ENCODE measurements at places on chromosomes 12 and 14.

DNA sequence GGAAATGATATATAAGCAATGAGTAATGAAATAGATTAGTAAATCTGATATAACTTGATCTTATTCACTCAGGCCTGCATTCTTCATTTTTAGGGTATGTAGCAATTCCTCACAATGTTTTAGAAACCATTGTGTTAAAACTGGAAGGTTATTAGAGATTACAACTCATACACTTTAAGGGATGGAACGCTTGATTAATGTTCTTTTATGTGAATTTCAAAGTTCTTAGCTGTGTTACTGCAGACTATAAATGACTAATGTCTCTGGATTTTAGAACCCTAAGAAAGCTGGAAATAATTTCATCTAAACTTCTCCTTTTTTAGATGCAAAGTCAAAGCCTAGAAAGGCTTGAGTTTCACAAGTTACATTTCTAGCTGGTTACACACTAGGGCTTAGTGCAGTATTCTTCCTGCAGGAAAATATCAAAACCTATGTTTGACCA lies 148.2 kb upstream of the CLEC14A start:
- no peaks in the 10 kb centered on the region for H3K27me3 ChIP-seq
- DNase-seq = no peak
- no peaks in the 10 kb centered on the region for H3K4me1 ChIP-seq
- no peak overlapping the region for H3K27ac ChIP-seq

- H3K27me3 ChIP-seq = no peaks in the 10 kb centered on the region
- H3K36me3 ChIP-seq = peaks cover 18% of the 10 kb centered on the region
- no peak overlapping the region for H3K4me3 ChIP-seq
- peaks cover 93% of the 10 kb centered on the region for H3K4me1 ChIP-seq
- H3K27ac ChIP-seq = no peak overlapping the region
These were observed 24.9 kb downstream of the CCDC88C start for GRCh38 chr14:91392623-91393303.

DNA sequence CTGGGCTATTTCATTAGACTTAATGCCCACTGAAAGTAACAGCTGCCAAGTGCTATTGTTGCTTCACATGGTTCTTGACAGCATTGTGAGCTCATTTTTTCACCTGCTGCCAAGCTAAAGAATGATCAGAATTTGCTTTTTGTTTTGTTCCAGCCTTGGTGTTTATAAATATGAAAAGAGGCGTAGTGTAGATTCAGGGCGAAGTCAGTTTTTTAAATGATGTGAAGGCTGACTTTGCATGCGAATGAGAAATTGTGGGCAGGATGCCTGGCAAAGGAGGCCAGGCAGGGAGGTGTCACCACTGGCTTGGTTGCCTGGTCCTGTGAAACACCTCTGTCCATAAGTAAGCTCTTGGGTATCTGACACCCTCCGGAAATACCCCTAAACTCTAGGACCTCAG lies 93.3 kb upstream of the NAP1L1 start:
- H3K27ac ChIP-seq = no peak overlapping the region
- peaks cover 3% of the 10 kb centered on the region for H3K27me3 ChIP-seq
- no peak overlapping the region for H3K4me3 ChIP-seq

- H3K27me3 ChIP-seq = no peaks in the 10 kb centered on the region
- H3K4me3 ChIP-seq = no peak overlapping the region
- no peak for DNase-seq
- no peak overlapping the region for H3K27ac ChIP-seq
These were observed 253.9 kb downstream of the FOXN3 start for GRCh38 chr14:89163031-89163636.

DNA sequence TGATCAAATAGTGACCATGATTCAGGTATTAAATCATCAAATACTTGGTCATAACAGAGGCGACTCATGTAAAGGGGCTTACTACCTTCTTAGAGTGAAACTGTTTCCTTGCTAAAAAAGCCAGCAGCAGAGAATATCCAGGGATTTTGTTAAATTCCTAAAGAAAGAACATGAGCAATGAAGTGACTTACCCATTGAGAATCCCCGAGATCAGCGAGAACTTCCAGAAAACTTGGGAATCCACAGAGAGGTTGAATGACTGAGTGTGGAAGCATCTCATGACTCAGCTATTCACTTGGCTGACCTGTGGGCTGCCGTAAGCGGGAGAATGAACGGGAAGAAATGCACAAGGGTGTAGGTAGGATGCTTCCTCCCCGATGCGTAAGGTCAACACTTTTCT lies 85.3 kb upstream of the KCNA1 start:
- H3K27ac ChIP-seq = no peak overlapping the region
- no peak overlapping the region for H3K4me3 ChIP-seq
- H3K27me3 ChIP-seq = no peaks in the 10 kb centered on the region
- no peaks in the 10 kb centered on the region for H3K36me3 ChIP-seq
- peaks cover 85% of the 10 kb centered on the region for H3K4me1 ChIP-seq
